Globus pallidus (tissue), 1 donor: ENCODE measurements at places on chromosomes 7 and 10.
A peak's percentile ranks its signal among the peaks of the same experiment; 100 is the strongest.

DNA sequence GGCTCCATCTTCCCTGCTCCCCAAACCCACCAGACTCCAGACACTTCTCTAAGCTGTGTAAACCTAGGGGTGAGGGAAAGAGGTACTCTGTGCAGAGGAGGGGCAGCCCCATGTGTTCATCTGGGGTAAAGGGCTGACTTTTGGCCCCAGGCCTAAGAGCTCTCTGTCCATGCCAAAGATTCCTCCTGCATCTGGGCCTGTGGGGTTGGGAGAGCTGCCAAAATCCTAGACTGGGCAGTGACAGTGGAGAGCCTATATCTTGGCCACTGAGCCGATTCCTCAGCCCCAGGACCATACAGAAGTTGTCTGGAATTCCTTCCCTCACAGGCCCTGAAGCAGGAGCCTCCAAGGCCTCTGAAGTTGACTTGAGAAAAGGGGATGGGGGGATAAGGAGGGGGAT is 25.3 kb upstream of the LEP start:
- no peak for DNase-seq

DNA sequence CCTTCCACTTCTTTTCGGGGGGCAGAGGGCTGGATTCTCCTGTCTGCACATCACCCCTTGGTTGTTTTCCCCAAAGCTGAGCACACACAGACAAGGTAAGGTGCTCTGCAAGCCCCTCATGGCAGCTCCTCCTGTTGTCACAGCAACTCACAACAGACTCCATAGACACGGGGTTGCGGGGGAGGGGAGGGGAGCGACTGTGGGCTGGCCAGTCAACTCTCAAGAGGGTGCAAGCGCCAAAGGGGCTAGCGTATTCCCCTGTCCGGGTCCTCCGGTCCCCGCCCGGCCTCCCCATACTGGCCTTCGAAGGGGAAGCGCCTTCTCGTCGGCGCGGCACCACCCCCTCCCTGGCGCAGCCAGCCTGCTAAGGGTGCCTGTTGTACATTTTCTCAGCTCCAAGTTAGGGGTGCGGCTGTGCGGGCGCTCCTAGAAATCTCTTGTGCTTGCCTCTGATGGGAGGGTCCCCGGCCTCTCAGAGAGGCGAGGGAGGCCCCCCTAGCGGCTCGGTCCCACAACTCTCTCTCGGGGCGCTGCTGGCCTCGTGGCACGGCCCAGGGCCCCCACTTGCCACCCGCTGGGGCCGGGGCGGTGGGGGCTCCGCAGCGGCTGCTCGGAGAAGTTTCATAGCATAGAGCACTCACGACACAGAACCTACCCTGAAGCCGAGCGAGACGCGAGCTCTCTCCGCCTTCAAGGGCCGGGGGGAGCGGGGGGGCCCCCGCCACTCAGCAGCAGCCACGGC is 498 bp downstream of the RHOBTB1 start:
- DNase-seq, result peak; percentile 82

GRCh38 chr7:143042159-143042789 is 9.9 kb upstream of the OR6V1 start:
- DNase-seq, result peak; percentile 32

- DNase-seq, result no peak
These were observed 164.0 kb downstream of the SH2D4B start for GRCh38 chr10:80701706-80702105.

DNA sequence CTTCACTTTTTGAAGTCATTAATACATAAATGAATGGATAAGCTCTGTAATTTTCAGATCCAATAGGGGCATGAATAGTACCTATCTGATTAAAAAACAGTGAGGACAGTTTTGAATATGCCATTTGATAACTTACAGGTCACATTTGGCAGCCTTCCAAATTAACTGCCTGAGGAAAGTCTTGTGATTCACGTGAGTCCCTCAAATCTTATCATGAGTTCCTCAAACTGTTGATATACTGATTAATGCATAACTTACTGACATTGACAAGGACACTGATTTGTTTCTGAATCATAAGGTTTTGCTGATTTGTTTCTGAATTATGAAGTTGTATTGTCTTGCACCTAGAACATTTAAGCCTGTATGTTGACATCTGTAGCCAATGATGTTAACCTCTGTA is 55.1 kb downstream of the ANKMY2 start:
- DNase-seq, result no peak

- DNase-seq, result no peak
These were observed 25.9 kb upstream of the PANK1 start for GRCh38 chr10:89670926-89671325.

- peak; percentile 24 for DNase-seq
These were observed 78.5 kb downstream of the TRIM24 start for GRCh38 chr7:138538518-138538917.

- no peak for DNase-seq
These were observed 30.1 kb downstream of the MKX start for GRCh38 chr10:27715505-27715904.

GRCh38 chr7:74464931-74465886 is 11.5 kb downstream of the GTF2IRD1 start:
- no peak for DNase-seq

- DNase-seq, result no peak
These were observed 341.5 kb downstream of the PHTF2 start for GRCh38 chr7:78140109-78140508.
